ENCODE measurements at places on chromosomes 5 and 9.

GRCh38 chr5:69188811-69189161 is 597 bp upstream of the CENPH start:
- DNase-seq = no peak

DNA sequence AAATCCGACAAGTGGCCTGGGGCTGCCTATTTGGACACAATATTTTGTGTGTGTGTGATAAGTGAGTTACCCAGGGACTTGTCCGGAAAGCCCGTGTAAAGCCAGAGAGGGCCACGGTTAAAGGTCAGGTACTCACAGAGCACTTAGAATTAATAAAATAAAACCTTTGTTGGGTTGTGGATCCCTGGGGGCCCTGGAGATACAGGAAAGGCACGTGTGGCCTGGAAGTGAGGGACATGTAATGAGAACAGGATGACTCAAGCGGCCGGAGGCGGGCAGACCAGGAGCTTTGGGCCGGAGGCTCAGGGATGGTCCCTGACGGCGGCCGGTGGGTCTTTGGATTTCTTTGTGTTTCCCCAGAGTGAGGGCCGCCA is 1.0 kb downstream of the DMRT2 start:
- no peak for DNase-seq

DNA sequence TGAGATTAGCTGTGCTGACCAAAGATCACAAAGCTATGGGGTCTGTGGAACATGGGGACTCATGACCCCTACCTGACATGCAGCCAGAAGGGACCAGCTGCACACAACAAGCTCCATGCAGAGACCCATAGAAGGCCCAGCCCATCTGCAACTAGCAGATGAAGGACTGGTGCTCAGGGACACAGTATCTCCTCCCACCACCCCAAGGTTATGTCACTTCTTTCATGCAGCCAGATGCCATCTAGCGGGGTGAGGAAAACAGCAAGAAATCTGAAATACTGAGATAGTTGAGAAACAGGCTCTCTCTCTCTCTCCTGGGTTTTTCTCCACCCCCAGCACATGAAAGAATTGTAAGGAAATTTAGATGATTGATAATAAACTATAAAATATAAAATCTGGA is 161.3 kb upstream of the DAPK1 start:
- DNase-seq = no peak

GRCh38 chr9:1238407-1238806 is 188.2 kb downstream of the DMRT2 start:
- DNase-seq = no peak

DNA sequence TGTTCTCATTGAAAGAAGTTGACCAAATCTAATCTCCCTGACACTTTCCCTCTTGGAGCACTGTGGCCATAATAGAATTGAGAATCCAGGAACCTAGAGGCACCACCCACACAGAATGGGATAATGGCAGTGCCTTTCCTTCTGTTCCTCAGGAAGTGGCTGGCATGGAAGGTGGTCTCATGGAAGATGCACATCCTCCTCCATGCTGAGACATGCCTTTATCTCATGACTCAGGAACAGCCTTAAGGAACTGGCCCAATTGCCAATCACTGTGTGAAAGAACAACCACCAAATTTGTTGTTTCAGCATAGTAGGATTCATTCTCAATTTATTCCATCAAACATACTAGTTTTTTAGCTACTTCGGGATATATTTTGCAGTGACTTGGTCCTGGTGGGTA is 137.5 kb upstream of the RASGRF2 start:
- no peak for DNase-seq

- no peak for DNase-seq
Measured at GRCh38 chr5:42595597-42595996, 161.0 kb upstream of the CCDC152 start.

DNA sequence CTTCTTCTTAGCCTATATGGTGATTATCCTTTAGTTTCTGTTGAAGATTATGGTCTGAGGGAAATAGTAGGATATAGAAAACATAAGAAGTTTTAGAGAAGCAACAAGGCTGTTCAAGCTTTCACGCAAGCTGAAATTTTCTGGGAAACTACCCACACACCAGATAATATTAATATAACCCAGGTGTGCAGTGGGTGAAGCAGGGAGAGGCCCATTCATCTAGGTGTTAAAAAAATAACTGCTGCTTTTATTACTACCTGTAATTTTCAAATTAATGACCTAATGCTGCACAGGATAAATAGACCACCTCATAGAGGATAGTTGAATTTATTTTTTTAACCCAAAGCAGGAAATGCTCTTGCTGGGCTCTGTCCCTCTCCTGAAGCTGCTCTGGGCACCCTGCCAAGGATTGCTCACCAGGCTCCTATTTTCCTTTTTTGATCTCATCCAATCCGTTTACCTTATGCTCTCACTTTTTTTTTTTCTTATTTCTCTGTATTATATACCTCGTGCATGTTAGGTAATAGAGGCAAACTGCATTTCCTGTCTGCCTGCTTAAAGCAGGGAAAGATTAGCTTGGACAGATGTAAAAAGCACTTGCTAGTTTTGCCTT is 124.3 kb upstream of the SLC12A2 start:
- DNase-seq = peak; percentile 21

DNA sequence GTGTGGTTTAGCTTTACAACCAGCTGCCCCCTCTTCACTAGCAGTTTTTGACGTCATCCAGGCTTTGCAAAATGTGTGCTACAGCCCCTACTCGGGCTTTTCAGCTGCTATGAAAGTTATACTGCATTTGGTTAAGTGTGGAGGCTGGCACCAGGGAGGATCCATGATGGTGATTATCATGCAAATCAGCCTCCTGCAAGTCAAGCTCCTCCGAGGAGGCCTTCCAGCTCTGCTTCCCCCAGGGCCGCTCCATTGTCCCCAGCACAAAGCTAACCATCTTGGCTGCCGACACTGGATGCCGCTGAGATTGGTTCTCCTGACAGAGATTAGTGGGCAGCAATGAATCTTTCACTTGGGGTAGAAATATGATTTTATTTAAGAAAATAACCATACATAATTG is 159.6 kb downstream of the NR2F1-AS1 start:
- no peak for DNase-seq

GRCh38 chr9:115192280-115192679 is 74.3 kb upstream of the TNC start:
- no peak for DNase-seq

DNA sequence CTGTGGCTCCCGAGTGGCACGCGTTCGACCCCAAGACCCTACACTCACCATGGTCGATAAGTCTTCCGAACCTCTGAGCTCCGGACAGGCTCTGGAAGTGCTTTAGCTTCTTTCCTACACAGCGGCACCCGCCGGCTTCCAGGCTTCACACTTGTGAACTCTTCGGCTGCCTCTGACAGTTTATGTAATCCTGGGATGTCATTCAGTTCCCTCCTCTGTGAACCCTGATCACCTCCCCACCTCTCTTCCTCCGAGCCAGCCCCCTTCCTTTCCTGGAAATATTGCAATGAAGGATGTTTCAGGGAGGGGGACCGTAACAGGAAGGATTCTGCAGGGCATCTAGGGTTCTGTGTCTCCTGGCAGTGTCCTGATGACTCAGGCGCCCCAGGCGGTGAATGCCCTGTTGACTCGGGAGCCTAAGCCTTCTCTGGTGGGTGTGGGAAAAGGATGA is at the start of gene CD14:
Gene CD14, minus strand, starts transcription at position 155 of the 451 bp plus-strand sequence. Its CDS starts 104 bp downstream, at position 51.
- no peak for DNase-seq

DNA sequence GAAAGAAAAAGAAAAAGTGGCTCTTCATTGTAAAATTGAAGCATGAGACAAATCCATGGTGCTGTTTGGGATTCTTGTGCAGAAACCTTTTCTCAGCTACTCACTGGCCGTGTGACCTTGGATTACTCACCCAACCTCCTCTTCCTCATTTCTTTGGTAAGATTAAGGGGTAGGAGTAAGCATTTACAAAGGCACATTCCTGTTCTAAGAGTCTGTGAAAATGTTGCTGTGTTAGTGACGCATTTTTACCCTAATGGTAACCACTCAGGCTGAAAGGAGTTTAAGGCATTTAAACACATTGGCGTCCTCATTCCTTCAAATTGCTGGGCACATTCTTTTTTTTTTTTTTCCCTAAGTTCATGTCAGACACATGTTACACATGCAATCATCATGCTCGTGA is 4.3 kb downstream of the RAI14 start:
- DNase-seq = no peak

DNA sequence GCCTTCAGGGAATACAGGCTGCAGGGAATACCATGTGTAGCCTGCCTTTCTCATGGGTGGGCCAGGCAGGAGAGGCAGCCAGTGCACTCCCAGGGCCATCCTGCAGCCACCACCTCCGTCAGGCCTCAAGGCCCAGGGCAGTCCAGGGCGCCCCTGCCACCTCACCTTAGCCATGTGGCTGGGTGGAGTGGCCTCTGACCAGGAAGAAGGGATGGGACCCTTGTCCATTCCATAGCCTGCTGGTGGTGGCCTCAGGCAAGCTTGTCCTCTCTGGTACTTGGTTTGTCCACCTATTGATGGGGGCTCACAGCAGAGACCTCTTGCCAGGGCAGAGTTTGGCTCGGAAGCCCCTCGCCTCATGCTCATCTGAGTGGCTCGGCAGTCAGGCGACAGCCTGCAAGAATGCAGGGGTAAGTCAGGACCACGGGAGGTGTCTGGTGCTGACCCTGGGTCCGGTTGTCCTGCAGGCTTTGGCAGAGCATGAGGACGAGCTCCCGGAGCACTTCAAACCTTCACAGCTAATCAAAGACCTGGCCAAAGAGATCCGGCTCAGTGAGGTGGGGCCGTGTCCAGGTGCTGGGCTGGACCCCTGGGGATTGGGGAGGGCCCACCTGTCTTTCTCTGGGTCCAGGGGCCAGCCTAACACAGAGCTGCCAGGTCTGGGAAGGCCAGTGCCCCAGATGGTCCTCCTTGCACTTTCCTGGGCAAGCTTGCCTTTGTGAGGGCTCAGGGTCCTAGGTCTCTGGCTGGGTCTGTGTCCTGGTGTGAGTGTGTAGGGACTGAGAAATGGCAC is 82.9 kb downstream of the PHF2 start:
- no peak for DNase-seq

- DNase-seq = no peak
Measured at GRCh38 chr5:38069360-38069759, 189.0 kb upstream of the EGFLAM start.

DNA sequence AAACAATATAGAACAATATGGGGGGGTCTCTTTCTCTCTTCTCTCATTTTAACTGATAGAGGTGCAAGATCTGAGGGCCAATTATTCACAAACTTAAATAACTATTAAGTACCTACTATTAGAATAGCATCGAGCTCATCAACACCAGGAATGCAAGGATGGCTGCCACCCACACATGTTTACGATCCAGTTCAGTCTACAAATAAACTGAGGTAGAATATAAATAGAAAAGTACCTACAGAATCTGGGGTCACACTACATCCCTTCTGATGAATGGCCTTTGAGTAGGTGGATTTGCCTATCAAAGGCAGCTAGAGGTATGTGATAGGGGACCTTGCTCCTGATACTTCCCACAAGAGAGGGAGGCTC is 91.8 kb upstream of the ZNF366 start:
- DNase-seq = no peak

DNA sequence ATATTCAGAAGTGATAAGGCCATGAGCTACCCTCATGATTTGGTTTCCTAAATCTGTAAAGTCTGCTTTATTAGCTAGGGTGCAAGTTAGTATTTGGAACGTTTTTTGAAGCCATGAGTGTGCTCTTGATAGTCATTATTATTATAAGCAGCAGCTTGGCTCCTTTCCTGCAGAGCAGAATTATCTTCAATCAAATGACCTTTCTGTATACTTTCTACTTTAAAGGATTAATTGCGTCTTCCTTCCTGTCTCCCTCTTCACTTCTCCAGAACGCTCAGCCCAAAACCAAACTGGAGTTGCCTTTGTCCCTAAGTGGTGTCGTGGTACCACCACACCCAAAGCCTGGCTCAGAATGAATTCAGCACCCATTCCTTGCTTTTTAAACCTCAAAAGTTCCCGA is 211.3 kb downstream of the ARHGAP26 start:
- no peak for DNase-seq

DNA sequence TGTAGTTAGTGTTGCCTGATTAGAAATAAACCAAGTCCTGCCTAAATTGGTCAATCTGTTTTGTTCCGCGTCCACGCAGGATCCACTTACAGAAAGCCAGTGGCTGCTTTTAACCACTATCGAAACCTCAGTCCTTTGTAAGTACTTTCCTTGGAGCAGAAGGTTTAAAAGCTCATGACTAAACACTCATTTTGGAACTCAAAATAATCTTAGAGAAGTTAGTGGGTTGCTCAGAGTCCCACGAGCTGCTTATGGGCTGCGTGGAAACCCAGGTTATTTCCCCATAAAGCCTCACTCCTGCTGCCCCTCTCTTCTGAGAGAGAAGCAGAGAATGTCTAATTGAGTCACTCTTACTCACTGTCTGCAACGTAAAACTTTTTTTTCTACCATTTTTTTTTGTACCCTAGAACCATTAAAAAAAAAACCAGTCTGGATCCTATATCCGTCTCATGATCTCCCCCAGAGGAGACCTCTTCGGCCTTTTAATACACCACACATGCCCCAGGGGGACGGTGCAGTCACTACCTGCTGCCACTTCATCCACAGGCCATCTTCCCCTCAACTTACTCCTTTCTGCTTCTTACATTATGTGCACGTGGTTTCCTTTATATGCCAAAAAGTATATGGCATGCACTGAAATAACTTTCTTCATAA is 7.6 kb downstream of the BASP1 start:
- no peak for DNase-seq

GRCh38 chr5:121850272-121850671 is 1.4 kb upstream of the FTMT start:
- DNase-seq = no peak

DNA sequence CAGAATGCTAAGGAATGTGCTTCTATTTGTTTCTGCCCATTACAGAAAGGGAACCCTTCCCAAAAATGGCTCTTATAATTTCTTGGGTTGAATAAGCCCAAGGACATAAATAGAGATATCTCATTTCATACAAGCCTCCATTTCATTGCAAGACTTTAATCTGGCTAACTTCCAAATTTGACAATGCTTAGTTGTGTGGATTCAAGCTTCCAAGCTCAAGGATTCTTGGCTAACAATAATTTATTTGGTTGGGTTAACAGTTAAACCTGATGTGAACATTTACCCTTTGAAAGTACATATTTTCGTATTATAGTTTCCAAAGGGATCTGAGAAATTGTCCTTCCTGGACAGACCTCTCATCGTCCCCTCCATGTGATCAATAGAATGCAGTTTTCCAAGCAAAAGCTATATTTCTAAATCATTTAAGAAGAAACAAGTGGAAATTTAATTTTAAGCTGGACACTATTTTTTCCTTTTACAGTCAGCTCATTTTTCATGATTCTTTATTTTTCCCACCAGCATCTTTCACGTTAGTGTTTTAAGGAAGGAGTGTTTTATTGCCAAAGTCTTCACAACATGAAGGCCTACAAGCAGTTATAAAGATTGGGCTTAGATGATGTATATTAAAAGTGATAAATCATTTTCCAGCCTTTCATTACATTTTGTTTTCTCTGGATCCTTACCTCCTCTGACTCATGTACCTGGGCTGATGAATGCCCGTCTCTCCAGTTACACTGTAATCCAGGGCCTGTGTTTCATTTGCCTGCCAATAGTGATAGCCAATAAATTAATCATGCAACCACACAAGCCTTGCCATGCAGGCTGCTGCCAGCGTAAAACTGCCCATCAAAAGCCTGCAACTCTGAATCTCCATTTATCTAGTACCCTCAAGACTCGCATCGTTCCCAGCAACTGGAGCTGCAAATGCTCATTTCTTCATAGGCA is 176.7 kb downstream of the NTRK2 start:
- no peak for DNase-seq
